ENCODE measurements at places on chromosomes 7 and 10.
A peak's percentile ranks its signal among the peaks of the same experiment; 100 is the strongest.

DNA sequence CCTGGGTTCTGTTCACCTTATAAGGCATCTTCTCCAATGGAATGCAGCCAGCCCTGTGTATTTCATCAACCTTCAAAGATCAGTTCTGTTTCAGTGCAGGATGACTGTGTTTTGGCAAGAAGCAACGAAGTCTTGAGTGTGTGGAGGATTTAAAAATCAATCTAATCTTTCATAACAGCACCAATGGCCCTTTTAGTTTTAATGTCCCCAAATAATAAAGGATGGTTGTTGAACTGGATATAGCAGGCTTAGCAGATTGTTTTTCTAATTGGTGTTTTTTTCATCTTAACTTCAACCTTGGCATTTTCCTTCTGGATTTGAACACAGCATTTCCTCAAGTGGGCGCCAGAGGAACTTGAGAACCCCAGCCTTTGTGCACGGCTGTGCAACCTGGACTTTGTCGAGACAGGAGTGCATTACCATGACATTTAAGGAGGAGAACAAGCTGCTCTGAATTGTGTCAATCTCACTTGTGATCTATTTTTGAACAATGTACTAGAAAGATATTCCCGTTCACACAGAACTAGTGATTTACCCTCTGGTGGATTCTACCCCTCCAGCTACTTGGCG, 313.3 kb upstream of the AKR1E2 start:
- DNase-seq: peak; percentile 65

DNA sequence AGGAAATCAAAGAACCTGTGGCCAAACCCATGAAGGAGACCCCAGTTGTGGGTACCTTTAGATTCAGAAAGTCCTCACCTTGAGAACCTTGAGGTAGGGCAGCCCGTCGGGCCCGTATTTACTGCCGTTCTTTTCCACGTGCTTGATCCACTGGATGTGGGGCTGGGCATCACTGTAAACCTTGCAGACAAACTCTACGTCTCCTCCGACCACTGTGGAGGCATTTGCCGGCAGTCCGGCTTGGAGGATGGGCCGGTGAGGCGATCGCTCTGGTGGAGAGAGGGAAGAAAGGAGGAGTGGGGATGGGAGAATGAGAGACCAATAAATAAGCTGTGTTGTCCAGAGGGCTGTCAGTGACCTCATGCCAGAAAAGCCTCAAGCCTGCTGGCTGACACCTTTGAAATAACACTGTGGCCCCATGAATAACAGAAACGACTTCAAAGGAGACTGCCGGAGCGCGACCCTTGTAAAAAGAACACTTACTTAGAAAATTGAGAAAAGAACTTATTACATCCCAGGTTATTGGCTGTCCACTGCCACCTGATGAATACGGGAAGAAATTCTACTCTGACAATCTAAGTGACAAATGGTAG, 78.2 kb downstream of the FGFR2 start:
- DNase-seq: peak; percentile 27

- DNase-seq: no peak
Observed at GRCh38 chr10:78473006-78473405, 439.3 kb downstream of the RPS24 start.

DNA sequence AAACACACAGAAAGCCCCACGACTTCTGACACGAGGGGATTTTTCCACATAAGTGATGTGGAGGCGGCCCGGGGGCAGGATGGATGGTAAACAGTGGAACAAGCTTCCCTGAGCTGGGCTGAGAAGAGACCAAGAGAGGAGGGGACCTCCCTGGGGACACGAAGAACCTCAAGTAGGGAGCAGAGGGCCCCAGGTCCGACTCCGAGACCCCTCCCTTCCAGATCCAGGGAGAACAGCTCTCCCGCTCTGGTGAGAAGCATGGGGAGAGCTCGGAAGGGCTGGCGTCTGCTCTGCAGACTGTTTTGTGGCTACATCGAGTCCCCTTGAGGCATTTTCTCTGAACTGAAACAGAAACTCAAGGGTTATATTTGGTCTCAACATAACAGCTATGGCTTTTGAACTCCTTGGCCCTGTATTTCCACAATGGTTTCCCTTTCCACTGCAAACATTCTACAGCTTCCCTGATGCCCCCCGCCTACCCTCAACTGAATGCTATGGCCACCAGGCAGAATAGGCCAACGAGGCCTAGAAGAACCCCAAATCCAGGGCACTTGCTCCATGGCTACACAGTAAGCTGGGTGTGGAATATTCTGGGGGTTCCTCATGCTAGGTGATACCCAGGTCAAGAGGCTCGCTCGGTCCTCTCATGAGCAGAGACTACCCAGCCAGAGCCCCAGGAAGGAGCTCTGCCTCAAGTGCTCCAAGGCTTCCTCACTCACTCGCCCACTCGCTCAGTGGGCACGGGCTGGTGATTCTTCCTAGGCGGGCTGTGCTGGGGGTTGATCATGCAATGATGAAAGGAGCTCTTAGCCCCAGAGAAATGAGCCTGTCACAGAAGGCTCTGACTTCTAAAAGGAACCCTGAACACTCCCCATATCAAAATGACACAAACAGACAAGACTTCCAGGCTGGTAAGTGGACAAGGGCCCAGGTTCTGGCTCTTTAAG, 47.5 kb downstream of the FAM53B start:
- no peak for DNase-seq

DNA sequence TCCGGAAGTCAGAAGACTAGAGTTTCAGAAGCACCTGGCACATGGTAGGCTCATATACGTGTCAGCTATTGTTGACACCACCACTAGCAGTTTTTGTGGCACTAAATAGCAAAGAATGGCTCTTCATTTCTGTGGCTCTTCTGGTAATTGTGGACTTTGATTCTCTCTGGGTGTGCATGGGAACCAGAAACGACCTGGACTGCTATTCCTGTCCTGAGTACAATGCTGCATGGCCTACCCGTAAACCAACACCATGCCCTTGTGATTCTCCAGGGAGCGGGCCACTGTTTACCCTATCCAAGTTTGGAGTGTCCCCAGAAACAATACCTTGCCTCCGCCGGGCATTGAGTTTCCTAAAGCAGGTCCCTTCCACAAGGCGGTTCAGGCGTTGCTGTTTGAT, 162.9 kb upstream of the AOAH start:
- DNase-seq: no peak

- no peak for DNase-seq
Observed at GRCh38 chr7:103698064-103698463, 252.1 kb upstream of the SLC26A5 start.

All from lung (tissue), 17 donors.